ENCODE measurements at places on chromosomes 5 and 9.

- no peak for DNase-seq
These were observed 135.8 kb upstream of the FOXD4L5 start for GRCh38 chr9:65420771-65421170.

GRCh38 chr9:19947996-19948395, 159.2 kb upstream of the SLC24A2 start:
- DNase-seq, result no peak

- no peak for DNase-seq
These were observed 245.3 kb downstream of the PDE4D start for GRCh38 chr5:59648038-59648831.

- no peak for DNase-seq
These were observed 46.9 kb upstream of the SYNPO start for GRCh38 chr5:150593593-150593992.

GRCh38 chr5:89273289-89273688, 390.3 kb upstream of the MEF2C start:
- no peak for DNase-seq

DNA sequence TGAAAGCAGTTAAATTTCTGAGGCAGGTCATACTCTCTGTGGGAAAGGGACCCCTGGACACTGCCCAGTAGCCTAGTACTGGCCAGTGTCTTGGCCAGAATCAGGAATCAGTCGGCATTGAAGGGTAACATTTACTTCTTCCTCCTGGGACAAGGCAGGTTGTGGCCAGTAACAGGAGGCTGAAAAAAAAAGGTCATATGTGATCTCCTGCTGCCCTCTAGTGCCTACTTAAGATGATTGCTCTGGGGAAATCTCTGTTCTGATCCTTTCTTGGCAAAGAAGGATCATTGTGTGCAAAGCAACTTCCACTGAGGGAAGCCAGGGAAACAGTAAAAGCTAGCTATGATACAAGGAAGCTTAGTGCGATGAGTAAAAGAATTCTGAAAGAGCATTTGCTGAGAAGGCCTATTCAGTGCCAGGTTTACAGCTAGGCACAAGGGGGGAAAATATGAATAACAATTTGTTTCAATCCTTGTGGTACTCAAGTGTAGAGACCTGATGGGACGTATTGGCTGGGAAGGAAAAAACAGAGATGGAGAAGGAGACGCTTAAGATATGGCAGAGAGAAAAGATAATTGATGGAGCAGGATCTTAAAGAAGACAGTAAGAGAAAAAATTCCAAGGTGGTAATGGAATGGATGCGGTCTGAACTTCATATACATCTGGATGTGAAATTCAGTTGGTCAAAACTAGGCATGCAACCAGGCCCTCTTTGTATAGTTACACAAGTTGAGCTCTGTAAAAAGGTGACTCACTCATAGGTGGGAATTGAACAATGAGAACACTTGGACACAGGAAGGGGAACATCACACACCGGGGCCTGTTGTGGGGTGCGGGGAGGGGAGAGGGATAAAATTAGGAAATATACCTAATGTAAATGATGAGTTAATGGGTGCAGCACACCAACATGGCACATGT, 25.8 kb upstream of the TRIM32 start:
- peak; percentile 3 for DNase-seq

- no peak for DNase-seq
These were observed 234.9 kb downstream of the SPATA31D1 start for GRCh38 chr9:82223442-82223841.

DNA sequence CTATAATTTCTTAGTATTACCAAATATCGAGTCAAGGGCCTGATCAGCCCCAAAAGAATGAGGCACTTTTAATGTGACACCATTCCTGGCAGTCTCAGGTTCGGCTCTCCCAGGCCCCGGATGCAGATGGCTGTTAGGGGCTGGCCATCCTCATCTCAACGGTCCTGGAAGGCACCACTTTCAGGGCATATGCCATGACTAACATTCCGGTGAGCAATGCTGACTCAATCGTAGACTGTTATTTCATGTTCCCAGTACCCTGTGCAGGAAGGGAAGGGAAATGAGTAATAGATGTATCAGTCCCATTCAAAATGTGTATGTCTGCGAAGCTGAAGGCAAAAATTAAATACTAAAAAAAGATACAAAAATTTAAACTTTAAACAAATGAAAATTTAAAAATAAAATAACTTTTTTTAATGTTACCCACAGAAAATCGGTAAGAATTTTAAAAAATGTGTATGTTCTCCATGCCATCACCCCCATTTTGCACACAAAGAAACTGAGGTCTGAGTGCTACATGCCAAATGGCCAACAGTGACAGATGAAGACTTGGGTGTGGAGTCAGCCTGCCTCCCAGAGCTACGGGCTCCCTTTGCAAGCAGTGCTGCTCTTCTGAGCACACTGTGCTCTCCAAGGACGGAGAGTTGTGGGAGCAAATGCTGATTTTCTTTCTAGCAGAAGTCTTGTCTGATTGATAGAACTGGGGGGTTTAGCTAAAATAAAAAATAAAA, 79.0 kb downstream of the GLDC start:
- DNase-seq, result peak; percentile 57

GRCh38 chr5:18687429-18687828, 1053.2 kb downstream of the TAF11L14 start:
- DNase-seq, result no peak

DNA sequence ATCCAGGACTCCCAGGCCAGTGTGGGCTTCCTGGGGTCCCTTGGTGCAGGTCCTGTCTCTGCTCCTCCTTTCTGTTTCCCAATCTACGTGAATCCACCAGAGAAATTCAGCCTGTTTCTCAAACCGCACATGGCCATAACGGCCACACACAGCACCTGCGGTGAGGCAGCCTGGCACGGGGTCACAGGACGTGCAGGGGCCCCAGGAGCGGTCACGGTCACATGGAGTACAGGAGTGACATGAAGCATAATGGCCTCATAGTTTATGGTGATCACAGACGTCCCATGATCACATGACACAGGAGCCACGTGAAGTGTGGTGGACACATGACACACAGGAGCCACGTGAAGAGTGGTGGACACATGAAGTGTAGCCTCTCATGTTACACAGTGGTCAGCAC, 248.5 kb upstream of the IRX4 start:
- no peak for DNase-seq

DNA sequence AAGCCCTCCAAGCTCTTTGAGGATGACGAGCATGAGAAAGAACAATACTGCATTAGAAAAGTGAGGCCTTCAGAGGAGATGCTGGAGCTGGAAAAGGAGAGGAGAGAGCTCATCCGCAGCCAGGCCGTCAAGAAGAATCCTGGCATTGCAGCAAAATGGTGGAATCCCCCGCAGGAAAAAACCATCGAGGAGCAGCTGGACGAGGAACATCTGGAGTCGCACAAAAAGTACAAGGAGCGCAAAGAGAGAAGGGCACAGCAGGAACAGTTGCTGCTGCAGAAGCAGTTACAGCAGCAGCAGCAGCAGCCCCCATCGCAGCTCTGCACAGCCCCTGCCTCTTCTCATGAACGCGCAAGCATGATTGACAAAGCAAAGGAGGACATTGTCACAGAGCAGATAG, 71.2 kb downstream of the C9orf152 start:
- no peak for DNase-seq

DNA sequence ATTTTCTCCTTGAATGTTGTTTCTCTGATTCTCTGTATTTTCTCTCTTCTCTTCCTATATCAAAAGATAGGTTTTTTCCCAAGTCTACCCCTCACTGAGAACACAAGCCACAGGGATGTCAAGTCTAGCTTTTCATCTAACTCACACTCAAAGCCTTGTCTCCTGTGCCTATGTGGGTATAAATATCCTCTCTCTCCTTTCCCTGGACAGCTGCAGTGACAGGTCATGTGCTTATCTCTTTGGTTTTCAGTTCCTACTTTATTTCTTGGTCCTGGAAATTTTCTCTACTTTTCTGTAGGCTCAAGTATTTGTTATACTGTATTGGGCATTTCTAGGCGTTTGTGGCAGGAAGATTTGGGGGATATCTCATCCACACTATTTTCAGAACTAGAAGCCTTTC, 182.4 kb upstream of the MVB12B start:
- DNase-seq, result no peak

Data from SIG-M5 (cell line).